ENCODE measurements at places on chromosomes 12 and 14. TPM values are rescaled to one million over a fixed set of nuclear protein-coding genes. Genes with fewer than 3 reads are reported as not detected.

- no peak for DNase-seq
Observed at GRCh38 chr14:69066396-69067171, 86.3 kb downstream of the DCAF5 start.

DNA sequence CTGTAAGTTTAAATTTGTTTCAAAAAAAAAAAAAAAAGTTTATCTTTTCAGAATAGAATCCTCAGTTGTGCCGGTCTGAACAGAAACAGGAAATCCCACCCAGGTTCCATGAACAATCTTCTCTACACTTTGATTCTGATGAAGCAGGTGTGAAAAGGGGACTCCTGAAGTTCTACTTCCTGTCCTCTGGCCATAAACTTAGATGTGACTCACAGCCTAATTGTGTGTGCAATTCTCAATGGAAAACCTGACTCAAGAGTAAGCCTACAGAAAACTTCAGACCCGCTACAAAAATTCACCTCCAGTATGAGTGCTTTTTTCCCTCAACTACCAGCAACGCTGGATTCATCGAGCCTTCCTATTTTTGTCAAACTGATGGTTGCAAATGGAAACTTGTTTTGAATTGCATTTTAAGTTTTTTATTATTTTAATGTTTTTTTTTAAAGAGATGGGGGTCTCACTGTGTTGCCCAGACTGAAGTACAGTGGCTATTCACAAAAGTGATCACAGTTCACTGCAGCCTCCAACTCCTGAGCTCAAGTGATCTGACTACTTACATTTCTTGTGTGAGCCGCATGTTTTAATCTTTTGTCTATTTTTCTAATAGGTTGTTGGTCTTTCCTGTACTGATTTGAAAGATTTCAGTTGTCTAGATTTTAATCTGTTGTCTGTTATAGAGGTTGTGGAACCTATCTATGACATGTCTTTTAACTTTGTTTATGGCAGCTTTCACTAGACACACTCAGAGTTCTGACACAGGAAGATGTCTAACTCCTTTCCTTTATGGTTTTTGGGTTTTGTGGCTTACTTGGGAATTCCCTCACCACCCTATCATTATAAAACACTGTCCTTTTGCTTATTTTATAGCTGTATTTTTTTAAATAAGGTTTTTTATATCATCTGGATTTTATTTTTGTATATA lies 37.6 kb downstream of the ATG14 start:
- DNase-seq, result no peak

GRCh38 chr12:20629414-20630156 lies 65.5 kb upstream of the SLCO1C1 start:
- no peak for DNase-seq

DNA sequence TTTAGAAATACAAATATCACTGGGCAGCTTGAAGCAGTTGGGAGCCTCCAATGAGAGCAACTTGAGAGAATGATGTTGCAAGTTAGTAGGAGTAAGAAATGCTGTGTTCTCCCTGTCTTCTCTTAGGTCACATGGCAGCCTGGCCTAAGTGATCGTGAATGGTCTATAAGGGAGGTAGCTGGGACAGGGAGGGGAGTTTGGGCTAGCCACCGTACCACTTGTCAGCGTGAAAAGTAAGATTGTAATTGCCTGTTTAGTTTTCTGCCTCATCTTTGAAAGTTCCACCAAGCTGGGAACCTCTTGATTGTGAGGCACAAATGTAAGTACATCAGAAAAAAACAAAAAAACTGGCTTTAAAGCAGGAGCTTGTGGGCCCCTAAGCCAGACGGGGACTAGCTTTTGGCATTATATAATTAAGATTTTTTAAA lies 36.4 kb downstream of the MDM2 start:
- no peak for DNase-seq

TMTC2 gene
- total RNA-seq, result 5.9 TPM
